Effector memory CD4-positive, alpha-beta T cell (primary cell): ENCODE measurements at places on chromosomes 6 and 20.
A peak's percentile ranks its signal among the peaks of the same experiment; 100 is the strongest.

- DNase-seq = no peak
These were observed 27.4 kb upstream of the RREB1 start for GRCh38 chr6:7080311-7080710.

- no peak for DNase-seq
These were observed 142.0 kb downstream of the DLL1 start for GRCh38 chr6:170148709-170149470.

DNA sequence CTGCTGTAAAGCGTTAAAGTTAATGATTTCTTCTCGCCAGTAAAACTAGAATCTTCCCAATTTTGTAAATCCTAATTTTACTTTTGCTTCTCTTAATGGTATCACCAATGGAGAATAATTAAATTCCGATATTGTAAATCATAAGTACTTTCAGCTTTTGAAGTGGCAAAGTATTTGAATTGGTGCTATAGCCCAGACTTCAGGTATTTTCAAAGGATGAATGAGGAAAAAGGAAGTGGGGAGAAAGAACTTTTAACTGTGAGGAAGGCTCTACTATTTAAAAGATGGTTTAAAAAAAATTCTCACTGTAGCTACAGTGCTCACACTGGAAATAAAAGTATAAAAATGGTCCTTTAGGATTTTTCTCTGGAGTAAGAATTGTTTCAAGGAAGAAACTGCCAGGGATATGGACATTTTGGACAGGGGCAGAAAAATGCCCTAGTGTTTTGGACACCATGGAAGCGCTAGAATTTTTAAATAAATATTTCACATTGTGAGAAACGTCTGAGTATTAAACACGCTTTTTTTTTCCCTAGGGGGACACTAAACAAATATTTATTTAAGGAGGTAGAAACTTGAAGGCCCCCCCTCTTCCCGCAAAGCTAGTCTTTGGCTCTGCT lies 1.3 kb upstream of the TAB2 start:
- no peak for DNase-seq

DNA sequence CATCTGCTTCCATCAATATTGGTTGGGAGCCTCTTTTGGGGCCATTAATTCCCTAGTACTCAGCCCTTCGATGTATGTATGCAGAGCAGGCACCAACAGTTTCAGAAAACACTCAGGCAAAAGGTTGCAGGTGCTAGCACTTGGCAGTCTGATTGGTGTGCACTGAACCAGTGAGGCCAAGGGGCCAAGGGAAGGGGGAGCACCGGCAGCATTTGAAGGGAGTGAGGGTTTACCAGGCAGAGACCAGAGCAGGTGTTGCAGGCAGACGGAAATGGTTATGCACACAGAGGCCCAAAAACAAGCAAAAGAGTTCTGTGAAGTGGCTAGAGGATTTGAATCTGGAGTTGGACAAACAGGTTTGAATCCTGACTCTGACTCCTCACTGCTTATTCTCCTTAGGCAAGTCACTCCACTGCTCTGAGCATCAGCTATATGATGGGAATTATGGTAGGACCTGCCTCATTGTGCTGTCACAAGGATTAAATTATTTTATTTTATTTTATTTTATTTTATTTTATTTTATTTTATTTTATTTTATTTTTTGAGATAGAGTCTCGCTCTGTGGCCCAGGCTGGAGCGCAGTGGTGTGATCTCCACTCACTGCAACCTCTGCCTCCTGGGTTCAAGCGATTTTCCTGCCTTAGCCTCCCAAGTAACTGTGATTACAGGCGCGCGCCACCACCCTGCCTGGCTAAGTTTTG lies 58.1 kb upstream of the SHLD1 start:
- DNase-seq = no peak

- DNase-seq = peak; percentile 27
These were observed 995 bp downstream of the STK4 start for GRCh38 chr20:44967207-44967807.
